Fibroblast of lung (primary cell): ENCODE measurements at places on chromosomes 2 and 18. TPM values are rescaled to one million over a fixed set of nuclear protein-coding genes. Genes with fewer than 3 reads are reported as not detected.

NDUFAF7 gene
- total RNA-seq, result 16.9 and 18.7 TPM in 2 replicates

DCDC2C gene
- total RNA-seq, result not detected in 2 replicates

TIMM21 gene
- total RNA-seq, result 20.1 and 21.6 TPM in 2 replicates

GKN2 gene
- total RNA-seq, result not detected in 2 replicates

SCN3A gene
- total RNA-seq, result 0.26 and 0.33 TPM in 2 replicates

RAB17 gene
- 0.17 and 0.26 TPM in 2 replicates for total RNA-seq

SOX11 gene
- 0.99 and 2.1 TPM in 2 replicates for total RNA-seq

CPLX4 gene
- total RNA-seq, result not detected in 2 replicates

SP9 gene
- not detected in 2 replicates for total RNA-seq

ZRANB3 gene
- 6.4 and 7.4 TPM in 2 replicates for total RNA-seq

MEP1B gene
- total RNA-seq, result under 0.01 TPM in 2 replicates

EN1 gene
- total RNA-seq, result under 0.01 TPM in 1 of 2 replicates, not detected in the other

COLEC12 gene
- 24.8 and 60.6 TPM in 2 replicates for total RNA-seq

TXNDC2 gene
- not detected in 2 replicates for total RNA-seq

MPV17 gene
- total RNA-seq, result 65.2 and 83.2 TPM in 2 replicates

LCT gene
- under 0.01 TPM in 2 replicates for total RNA-seq

ARHGEF33 gene
- 0.50 and 1.0 TPM in 2 replicates for total RNA-seq

ANKRD62 gene
- total RNA-seq, result not detected in 2 replicates

NPPC gene
- not detected in 2 replicates for total RNA-seq

CAPN14 gene
- total RNA-seq, result under 0.01 and 0.17 TPM in 2 replicates

PROKR1 gene
- total RNA-seq, result not detected in 2 replicates

SPDYA gene
- total RNA-seq, result 0.77 and 0.83 TPM in 2 replicates

AQP4 gene
- not detected in 2 replicates for total RNA-seq

GPR45 gene
- total RNA-seq, result not detected in 2 replicates

FOXI3 gene
- total RNA-seq, result not detected in 2 replicates

MYO5B gene
- total RNA-seq, result under 0.01 TPM in 2 replicates

LIPG gene
- 0.50 and 1.0 TPM in 2 replicates for total RNA-seq

ARMC9 gene
- 60.4 and 153 TPM in 2 replicates for total RNA-seq
